ENCODE measurements at places on chromosomes 6 and 20.

- DNase-seq, result no peak
Measured at GRCh38 chr6:168132531-168133167, 53.6 kb upstream of the FRMD1 start.

GRCh38 chr6:127302728-127303660, 36.3 kb downstream of the RNF146 start:
- no peak for DNase-seq

- DNase-seq, result no peak
Measured at GRCh38 chr20:4412216-4412615, 309.5 kb upstream of the PRND start.

DNA sequence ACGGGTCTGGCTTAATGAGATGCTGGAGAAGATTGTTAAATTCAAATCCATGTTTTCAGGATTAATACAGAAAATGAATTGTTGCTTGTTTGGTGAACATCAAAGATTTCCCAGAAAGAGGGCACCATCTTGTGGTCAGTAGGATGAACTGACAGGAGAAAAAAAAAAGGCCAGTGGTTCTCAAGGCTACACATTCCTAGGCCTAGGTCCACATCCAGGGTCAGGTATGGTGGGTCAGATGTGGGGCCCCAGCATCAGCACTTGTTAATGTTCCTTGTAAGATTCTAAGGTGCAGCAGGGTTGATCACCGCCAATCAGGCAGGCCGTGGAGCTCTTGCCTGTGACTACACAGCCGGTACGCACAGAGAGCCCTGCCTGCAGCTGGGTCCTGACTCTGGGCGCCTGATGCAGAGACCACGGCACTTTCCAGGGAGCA, 34.0 kb upstream of the FOXO3 start:
- no peak for DNase-seq

GRCh38 chr6:65943548-65943947, 236.5 kb upstream of the EYS start:
- no peak for DNase-seq

Data from esophagus squamous epithelium (tissue), 5 donors.